AML-193 (cell line): ENCODE measurements at places on chromosomes 6 and 20.
A peak's percentile ranks its signal among the peaks of the same experiment; 100 is the strongest.

GRCh38 chr6:39422238-39422637 is 99.7 kb upstream of the KCNK16 start:
- no peak for DNase-seq

DNA sequence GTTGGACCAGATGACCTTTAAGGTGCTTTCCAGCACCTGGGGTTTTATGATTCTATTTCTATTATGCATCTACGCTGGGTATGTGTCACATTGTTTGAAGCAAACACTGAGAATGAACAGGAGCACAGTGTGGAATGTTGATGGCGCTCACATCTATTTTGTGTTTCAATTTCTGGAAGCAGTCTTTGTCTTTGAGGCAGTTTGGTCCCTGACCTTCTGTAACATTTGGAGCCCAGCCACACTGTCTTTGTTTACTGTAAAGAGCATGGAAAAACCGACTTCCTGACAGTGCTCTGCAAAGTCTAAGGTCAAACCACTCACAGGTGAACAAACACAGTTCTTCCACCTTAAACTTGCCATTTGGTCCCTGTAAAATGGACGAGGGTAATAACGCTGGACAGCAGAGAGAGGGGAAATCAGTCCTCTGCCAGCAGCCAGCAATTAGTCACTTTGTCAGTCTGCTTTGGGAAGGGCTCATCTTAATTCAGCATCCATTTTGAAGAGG is 155.5 kb downstream of the PRL start:
- no peak for DNase-seq

- DNase-seq, result no peak
Observed at GRCh38 chr6:26332408-26332807, 32.6 kb upstream of the BTN3A2 start.

- DNase-seq, result no peak
Observed at GRCh38 chr6:111171577-111172400, 84.5 kb downstream of the SLC16A10 start.

GRCh38 chr6:10411971-10412460 is 2.9 kb downstream of the TFAP2A start:
- peak; percentile 87 for DNase-seq

GRCh38 chr20:33664085-33664761 is 2.1 kb downstream of the C20orf144 start:
- DNase-seq, result no peak
